HFFc6 (cell line): ENCODE measurements at places on chromosomes 16 and 17. TPM values are rescaled to one million over a fixed set of nuclear protein-coding genes. Genes with fewer than 3 reads are reported as not detected.
A peak's percentile ranks its signal among the peaks of the same experiment; 100 is the strongest.

- H3K4me1 ChIP-seq = no peaks in the 10 kb centered on the region
- H3K36me3 ChIP-seq = peaks cover 4% of the 10 kb centered on the region; the same call in 1 of the 2 replicates
- H3K27ac ChIP-seq = no peak overlapping the region
- DNase-seq = no peak
- no peaks in the 10 kb centered on the region for H3K27me3 ChIP-seq
Observed at GRCh38 chr16:78375055-78375679, 275.7 kb downstream of the WWOX start.

Gene ARL5C
- total RNA-seq = not detected in 3 replicates

Gene NBR1
- total RNA-seq = 104 to 118 TPM (median 112 TPM) in 3 replicates

DNA sequence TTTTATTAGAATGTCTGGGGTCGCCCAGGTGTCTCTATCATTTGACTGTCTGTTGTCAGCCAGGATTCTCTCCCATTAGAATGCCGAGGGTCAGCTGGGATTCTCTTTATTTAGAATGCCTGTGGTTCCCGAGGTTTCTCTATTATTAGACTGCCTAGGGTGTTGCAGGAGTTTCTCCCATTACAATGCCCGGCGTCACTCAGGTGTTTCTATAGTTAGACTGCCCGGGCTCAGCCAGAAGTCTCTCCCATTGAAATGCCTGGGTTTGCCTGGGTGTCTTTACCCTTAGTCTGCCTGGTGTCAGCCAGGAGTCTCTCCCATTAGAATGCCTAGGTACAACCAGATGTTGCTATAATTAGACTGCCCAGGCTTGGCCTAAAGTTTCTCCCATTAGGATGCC, 2252.0 kb downstream of the TP53TG3F start:
- H3K4me3 ChIP-seq = no peak overlapping the region
- H3K27me3 ChIP-seq = no peaks in the 10 kb centered on the region; the same call in 1 of the 2 replicates
- no peak overlapping the region for H3K27ac ChIP-seq
- no peaks in the 10 kb centered on the region for H3K36me3 ChIP-seq

GRCh38 chr17:81084680-81085419, 49.9 kb downstream of the BAIAP2 start:
- H3K4me1 ChIP-seq = no peaks in the 10 kb centered on the region
- H3K27ac ChIP-seq = no peak overlapping the region
- no peaks in the 10 kb centered on the region for H3K27me3 ChIP-seq
- no peak overlapping the region for H3K4me3 ChIP-seq
- DNase-seq = no peak
- no peaks in the 10 kb centered on the region for H3K36me3 ChIP-seq

DNA sequence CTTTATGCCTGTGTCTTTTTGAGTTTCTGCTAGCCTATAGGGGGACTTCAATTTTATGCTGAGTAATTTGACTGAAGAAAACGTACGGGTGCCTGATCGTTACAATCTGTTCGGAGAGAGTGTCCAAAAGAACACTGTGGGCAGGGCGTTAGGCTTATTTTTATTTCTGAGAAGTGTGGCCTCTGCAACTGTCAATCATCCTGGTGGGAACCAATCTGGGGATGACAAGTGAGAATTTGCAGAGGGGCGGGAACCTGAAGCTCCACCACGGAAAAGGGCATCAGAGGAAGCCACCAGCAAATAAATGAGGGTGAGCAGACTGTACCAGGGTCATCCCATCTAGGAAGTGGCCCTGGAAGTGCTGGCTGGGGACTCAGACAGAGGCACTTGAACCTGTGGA, 12.0 kb upstream of the CDYL2 start:
- H3K36me3 ChIP-seq = peaks cover 5% of the 10 kb centered on the region
- no peak overlapping the region for H3K4me3 ChIP-seq

GRCh38 chr16:54938212-54939028, 7.8 kb downstream of the IRX5 start:
- H3K27me3 ChIP-seq = peaks cover 2% of the 10 kb centered on the region; the same call in 1 of the 2 replicates
- no peak for DNase-seq

GRCh38 chr16:67528870-67529581, 397 bp downstream of the RIPOR1 start:
- H3K4me3 ChIP-seq = peak overlapping the region; percentile 94
- H3K4me1 ChIP-seq = peaks cover 65% of the 10 kb centered on the region
- peak overlapping the region; percentile 94 for H3K27ac ChIP-seq
- H3K36me3 ChIP-seq = peaks cover 5% of the 10 kb centered on the region; the same call in 1 of the 2 replicates
- DNase-seq = no peak
- peaks cover 1% of the 10 kb centered on the region for H3K27me3 ChIP-seq

DNA sequence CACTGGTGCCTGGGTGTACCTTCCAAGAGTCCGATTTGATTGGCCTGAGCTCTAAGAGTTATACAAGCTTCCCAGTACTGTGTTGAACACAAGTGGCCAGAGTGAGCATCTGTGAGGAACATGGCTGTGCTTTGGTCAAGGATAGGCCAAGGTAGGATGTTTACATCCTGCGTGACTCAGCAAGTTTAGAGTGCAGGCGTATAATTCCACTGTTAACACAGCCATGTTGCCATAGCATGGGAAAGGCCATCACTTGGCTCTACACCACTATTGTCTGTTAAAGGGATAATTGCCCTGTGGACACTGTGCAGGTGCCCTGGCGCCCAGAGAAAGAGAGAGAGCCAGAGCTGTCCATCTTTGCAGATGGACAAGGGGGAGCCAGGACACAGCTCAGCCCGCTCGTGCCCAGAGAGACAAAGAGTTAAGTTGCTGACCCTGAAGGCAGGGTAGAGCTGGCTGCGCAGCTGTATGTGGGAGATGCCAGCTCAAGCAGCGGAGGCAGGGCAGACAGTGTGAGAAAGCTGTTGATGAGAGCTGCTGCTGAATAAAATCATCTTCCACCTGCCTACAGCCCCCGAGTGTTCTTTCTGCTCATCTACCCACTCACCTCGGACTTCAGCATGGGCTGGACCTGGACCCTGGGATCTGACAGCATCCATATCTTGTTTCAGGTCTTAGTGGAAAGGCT, 11.7 kb downstream of the CFAP52 start:
- DNase-seq = no peak
- H3K4me3 ChIP-seq = no peak overlapping the region
- no peaks in the 10 kb centered on the region for H3K4me1 ChIP-seq
- H3K27ac ChIP-seq = no peak overlapping the region

Gene EPN3
- not detected in 3 replicates for total RNA-seq

Gene ASPA
- not detected in 3 replicates for total RNA-seq

DNA sequence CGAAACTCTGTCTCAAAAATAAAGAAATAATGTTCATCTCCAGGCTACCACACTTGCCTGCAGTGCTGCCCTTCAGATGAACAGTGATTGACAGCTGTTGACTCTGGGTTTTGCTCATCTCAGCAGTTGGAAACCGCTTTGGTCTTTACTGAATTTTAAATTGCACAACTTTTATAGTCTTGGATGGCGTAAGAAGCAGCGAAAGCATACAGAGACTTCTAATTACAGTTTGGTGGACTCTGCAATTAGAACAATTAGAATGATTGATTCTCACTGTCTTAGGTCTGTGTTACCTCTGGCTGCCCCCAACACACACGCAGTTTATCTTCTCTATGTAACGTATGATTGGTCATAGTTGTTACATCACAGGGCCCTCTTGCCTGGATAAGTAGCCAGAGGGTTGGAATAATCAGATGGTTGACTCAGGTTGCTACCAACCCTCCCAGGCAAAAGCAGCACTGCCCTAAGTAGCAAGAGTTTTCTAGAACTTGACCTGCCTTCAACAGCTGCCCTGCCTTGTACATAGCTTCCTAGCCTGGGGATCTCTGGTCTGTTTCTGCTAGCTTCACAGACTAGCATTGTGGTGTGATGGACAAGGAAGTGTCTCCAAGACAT, 1.9 kb upstream of the NAT9 start:
- H3K4me1 ChIP-seq = peaks cover 47% of the 10 kb centered on the region
- no peak overlapping the region; the same call in 1 of the 2 replicates for H3K27ac ChIP-seq
- 0 out of 2 replicates have a peak overlapping the region, but pooled peaks have one; percentile 20 for H3K4me3 ChIP-seq

GRCh38 chr16:70588565-70588964, 57.8 kb upstream of the IL34 start:
- H3K27me3 ChIP-seq = peaks cover 14% of the 10 kb centered on the region
- no peak for DNase-seq
- H3K4me3 ChIP-seq = peak overlapping the region; percentile 40
- no peaks in the 10 kb centered on the region for H3K36me3 ChIP-seq

Gene ZNF469
- total RNA-seq = 9.6 to 17.1 TPM (median 11.8 TPM) in 3 replicates
